ENCODE measurements at places on chromosomes 13 and 19. TPM values are rescaled to one million over a fixed set of nuclear protein-coding genes. Genes with fewer than 3 reads are reported as not detected.
A peak's percentile ranks its signal among the peaks of the same experiment; 100 is the strongest.

GRCh38 chr19:19524053-19524452 lies 4.7 kb upstream of the YJEFN3 start:
- no peak for DNase-seq

DNA sequence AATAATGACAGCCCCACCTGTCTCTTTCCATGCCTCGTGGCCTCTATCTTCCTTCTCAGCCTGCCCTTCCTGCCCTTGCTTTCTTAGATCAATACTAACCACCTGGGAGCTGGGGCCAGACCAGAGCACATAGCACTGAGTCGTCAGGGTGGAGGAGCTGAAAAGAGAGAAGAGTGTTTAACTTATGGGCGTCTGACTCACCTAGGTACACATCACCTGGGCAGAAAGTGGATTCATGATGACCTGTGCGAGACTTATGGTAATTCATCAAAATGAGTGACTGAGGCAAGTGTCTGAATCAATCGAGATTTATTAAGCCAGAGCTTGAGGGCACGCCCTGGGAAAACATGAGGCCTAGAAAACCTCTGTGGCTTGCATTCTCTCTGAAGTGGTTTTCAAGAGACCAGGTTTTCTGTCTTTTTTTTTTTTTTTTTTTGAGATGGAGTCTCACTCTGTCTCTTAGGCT lies 19.2 kb downstream of the CEACAM6 start:
- DNase-seq, result peak; percentile 44

DNA sequence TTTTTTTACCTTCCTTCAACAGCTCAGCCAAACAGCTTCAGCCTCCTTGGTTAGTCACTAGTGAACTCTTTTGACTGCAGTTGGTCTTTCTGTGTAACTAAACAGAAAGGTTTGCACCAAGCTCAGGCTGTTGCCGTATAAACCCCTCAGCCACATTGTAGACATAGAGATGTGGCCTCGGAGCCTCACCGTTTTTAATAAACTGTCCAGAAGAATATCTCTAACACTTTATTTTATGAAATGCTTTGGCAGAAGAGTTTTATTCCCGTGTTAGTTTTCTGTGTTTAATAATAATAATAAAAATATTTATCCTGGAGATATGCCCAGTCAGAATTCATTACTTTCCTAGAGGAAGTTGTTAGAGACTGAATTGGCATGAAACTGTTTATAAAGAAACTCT lies 171.7 kb upstream of the MAB21L1 start:
- DNase-seq, result peak; percentile 8

GRCh38 chr13:25501231-25501630 lies 129.5 kb downstream of the ATP8A2 start:
- DNase-seq, result no peak

- no peak for DNase-seq
Measured at GRCh38 chr13:33561627-33562026, 256.3 kb upstream of the RFC3 start.

ZNF134 gene
- total RNA-seq, result 23.3 TPM

DNA sequence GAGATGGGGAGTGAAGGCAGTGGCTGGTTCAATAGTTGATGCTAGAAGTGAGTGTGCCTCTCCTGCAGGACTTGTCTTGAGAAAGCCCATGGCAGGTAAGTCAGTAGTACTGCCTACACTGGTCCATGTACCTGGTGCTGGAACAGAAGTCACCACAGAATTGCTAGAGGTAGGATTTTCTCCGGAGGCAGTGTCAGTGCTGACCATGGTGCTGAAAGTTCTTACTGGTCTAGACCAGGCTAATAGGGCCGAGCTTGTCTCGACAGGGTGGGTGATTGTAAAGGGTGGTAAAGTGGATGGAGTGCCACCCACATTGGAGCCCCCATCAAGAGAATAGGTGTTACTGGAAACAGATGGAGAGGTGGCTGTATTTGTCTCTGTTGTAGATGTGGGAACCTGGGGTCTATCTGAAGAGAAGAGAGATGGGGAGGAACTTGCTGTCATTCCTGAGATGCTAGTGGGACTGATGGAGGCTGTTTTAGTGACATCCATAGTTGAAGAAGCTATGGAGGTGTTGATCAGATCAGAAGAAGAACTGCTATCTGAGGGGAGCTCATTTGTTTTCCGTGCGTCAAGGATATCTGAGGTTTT lies 36.6 kb downstream of the MUC16 start:
- peak; percentile 4 for DNase-seq

SPTBN4 gene
- total RNA-seq, result 0.92 TPM

ERICH6B gene
- not detected for total RNA-seq

PTH2 gene
- not detected for total RNA-seq

- DNase-seq, result peak; percentile 75
Measured at GRCh38 chr13:110217085-110217484, 89.9 kb downstream of the COL4A1 start.

- no peak for DNase-seq
Measured at GRCh38 chr13:27258637-27259386, 7.5 kb downstream of the RPL21 start.

GRCh38 chr19:2820112-2820702 lies 539 bp downstream of the ZNF554 start:
- peak; percentile 16 for DNase-seq

GRCh38 chr19:30374539-30374864 lies 2.3 kb downstream of the ZNF536 start:
- DNase-seq, result no peak

GRCh38 chr13:101490406-101491015 lies 38.0 kb downstream of the ITGBL1 start:
- no peak for DNase-seq

DNA sequence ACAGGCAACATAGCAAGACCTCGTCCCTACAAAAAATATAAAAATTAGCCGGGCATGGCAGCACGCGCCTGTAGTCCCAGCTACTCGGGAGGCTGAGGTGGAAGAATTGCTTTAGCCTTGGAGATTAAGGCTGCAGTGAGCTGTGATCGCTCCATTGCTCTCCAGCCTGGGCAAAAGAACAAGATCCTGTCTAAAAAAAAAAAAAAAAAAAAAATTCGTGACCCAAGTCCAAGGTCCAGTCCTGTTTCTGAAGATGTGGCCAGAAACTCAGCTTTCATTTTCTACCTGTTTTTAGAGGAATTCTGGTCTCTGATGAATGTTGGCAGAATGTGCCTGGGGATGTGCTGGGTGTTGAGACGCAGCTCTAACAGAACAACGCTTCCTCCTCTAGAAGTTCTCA lies 1.9 kb upstream of the PGPEP1 start:
- DNase-seq, result no peak

DNA sequence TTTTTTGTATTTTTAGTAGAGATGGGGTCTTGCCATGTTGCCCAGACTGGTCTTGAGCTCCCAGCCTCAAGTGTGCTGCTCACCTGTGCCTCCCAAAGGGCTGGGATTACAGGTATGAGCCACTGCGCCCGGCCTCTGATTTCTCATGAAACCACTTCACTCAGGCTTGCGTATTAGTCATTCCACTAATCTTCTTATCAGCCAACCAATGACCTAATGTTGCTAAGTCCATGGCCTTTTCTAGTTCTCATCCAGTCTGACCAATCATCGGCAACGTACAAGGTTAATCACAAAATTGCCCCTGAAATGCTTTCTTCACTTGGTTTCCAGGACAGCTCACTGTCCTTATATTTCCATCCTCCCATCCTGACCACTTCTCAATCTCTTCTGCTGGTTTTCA lies 605.3 kb upstream of the SLC10A2 start:
- DNase-seq, result no peak

DNA sequence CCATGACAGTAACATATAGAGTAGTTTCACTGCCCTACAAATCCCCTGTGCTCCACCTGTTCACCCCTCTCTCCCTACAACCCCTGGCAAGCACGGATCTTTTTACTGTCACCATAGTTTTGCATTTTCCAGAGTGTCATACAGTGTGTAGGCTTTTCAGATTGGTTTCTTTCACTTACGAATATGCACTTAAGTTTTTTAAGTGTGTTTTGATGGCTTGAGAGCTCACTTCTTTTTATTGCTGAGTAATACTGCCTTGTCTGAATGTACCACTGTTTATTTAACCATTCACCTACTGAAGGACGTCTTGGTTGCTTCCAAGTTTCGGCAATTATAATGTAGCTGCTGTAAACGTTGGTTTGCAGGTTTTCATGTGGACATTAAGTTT lies 175.1 kb downstream of the ITGBL1 start:
- DNase-seq, result peak; percentile 7

DNA sequence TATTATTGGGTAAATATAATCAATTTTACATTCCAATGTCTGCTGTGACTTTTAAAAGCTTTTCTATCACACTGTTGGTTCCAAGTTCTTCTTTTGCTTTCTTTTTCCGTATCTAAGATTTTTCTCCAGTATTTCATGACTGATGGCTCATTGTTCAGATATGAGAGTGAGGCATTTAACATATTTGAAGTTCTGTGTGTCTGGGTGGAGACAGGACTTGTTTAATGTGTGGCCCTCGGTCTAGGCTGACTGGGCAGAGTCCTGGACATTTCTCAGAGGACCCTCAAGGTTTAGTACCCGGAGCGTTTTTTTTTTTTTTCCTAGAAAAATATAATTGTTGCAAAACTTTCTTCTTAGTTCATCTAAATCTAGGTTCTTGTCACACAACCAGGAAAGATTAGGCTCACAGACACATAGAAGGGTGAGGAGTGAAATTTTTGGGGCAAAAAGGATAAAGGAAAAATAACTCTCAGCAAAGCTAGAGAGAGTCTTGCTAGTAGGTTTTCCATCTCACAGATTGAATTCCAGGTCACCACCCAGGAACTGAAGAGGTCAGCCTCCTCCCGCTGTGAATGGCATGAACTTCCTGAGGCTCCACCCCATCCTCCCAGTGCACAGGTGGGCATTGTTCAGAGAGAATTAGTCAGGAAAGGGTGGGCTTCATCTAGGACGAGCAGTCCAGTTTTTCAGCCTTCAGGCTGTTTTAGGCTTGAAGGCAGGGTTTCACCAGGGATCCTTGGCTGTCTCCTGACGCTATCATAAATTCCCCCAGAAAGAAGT lies 1002.4 kb upstream of the PCDH9 start:
- DNase-seq, result no peak

Data from tongue (tissue), 3 donors.